ENCODE measurements at places on chromosomes 7 and 10. TPM values are rescaled to one million over a fixed set of nuclear protein-coding genes. Genes with fewer than 3 reads are reported as not detected.

Gene FAM25C
- not detected for total RNA-seq

Gene UPK3BL2
- total RNA-seq: 12.7 TPM

Gene CALML5
- total RNA-seq: not detected

Gene TIMM23B
- 12.4 TPM for total RNA-seq

Gene ATP6V0E2
- total RNA-seq: 14.8 TPM

Gene SPDYE6
- not detected for total RNA-seq

Gene KLF14
- 0.33 TPM for total RNA-seq

Gene SPDYE1
- total RNA-seq: not detected

Gene FBH1
- 69.9 TPM for total RNA-seq

Gene MKX
- 0.51 TPM for total RNA-seq

Gene TMEM273
- 38.1 TPM for total RNA-seq

Gene RBP3
- not detected for total RNA-seq

Gene FOXP2
- total RNA-seq: 19.2 TPM

Gene RNF32
- 0.66 TPM for total RNA-seq
